ENCODE measurements at places on chromosomes 1 and 21.

- no peak for DNase-seq
These were observed 418.5 kb downstream of the PTPRC start for GRCh38 chr1:199057322-199057721.

GRCh38 chr21:26087223-26087918 is 83.2 kb downstream of the APP start:
- no peak for DNase-seq

DNA sequence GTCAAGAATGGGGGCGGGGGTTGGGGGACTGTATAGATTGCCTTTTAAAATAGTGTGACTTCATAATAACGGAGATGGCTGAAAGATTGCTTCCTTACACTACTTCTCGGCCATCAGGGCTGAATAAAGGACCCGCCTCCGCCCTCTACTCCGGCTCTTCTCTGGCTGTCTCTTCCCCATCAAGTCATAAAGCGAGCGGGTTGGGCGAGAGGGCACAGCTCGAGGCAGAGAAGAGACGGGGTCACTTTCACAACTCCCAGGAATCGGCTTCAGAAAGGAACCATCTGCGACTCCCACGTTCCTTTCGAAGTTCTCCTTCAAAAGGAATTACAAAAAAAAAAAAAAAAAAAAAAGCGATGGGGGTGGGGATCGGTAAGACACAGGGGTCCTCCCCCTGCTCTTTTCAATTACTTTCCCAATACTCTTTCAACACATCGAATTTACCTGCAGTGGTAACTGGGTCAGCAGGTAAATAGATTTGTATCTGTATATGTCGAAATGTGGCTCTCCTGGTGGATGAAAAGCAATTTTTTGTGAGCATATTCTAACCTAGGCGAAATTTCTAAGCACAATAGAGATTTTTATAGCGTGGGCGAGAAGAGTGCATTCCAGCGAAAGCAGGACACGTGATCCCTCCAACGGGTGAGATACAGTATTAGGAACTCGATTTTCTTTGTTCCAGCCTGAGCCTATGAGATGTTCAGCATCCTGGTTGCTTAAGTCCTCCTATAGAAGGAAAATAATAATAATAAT is 2.0 kb downstream of the LRRC7 start:
- DNase-seq, result no peak

GRCh38 chr1:153028766-153029165 is 2.2 kb upstream of the SPRR1B start:
- no peak for DNase-seq

GRCh38 chr1:119260506-119260905 is 108.1 kb upstream of the HAO2 start:
- no peak for DNase-seq

GRCh38 chr1:20660363-20660762 is 806 bp downstream of the DDOST start:
- DNase-seq, result no peak

DNA sequence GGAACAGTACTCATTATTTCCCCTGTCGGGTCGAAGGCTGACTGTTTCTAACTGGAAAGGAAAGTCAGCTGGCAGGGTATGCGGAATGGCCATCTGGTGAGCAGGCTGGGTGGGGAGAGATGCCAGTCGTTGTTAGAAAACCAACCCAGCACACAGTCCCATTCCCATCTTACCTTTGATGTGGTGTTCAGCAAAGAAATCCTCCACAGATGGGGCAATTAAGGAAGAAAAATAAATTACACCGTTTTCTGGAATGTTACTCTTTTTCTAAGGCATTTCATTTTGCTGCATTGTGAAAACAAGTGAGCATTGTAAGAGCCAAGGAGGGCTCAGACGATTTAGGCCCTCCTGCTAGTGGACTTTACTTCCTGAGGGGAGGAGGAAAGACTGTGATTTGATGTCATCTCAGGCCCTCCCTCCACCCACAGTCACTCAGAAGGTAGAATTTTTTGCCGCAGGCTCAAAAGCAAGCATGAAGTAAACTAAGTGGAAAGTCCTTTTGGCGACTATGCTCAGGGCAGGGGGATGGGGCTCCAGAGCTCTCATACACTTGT is at the start of gene SLC16A4:
SLC16A4 (minus strand) TSS at position 335 of the 554 bp plus-strand sequence. CDS start 1,703 bp downstream, outside the sequence.
- no peak for DNase-seq

GRCh38 chr1:183619781-183620180 is 15.8 kb downstream of the ARPC5 start:
- no peak for DNase-seq

DNA sequence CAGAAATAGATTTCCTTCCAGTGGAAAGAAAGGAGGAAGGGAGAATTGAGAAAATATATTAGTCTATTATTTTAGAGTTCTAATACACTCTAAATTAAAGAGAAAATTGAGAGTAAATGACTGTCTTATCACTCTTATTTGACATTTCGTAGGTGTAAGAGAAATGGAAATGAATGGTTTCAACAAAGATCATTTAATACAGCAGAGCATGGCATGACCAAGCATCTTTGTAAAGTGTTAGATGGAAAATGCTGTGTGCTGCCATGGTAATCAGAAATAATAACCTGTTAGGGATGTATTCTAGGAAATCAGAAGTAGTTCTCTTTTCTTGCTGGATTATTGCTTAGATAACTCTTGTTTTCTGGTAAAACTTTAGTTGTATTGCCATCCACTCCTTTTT is 90.9 kb downstream of the GIPC2 start:
- no peak for DNase-seq

DNA sequence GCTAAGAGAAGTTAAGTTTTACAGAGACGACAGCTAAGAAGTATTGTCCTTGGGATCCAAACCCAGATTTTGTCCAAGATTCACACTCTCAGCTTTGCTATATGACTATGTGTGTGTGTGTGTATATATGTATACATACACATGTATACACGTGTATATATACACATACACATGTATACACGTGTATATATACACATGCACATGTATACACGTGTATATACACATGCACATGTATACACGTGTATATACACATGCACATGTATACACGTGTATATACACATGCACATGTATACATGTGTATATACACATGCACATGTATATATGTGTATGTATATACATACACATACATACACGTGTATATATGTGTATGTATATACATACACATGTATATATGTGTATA is 3.9 kb upstream of the CACHD1 start:
- no peak for DNase-seq

DNA sequence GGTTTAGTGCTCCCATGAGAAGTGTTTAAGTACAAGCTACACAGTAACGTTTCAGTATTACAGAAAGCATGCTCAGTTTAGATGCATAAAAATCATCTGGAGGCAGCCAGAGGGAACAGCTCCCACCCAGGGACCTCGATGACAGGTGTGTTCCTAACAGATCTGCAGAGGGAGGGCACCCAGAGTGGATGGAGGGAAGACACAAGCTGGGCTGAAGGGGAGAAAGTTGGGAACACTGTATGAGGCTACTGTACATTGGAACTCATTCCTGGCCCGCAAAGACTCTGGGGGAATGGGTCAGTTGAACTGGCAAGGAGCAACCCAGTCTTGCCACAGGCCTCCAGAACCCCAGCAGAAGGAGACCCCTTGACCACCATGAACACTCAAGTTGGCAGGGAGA is 52.4 kb downstream of the ZP4 start:
- no peak for DNase-seq

DNA sequence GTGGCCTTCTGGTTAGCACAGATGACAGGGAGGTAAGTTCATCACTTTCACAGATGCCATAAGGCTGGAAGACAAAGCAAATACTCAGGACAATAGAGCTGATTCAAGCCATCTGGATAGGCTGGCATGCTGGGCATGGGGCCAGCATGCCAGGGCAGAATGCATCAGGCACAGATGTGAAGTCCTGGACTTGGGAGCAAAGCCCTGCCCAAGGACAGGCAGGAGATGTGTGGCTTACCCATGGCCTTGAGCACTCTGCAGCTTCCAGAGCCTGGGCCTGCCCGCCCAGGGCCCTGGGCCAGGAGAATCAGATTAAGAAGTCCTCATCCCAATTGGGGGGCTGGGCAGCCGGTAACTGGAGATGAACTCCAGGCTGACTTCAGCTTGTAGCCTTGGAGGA is 135.7 kb upstream of the ZC3H12A start:
- no peak for DNase-seq

GRCh38 chr1:42684139-42684538 is 1.9 kb downstream of the YBX1 start:
- no peak for DNase-seq

- DNase-seq, result no peak
These were observed 81.9 kb upstream of the PRRC2C start for GRCh38 chr1:171403393-171403792.

DNA sequence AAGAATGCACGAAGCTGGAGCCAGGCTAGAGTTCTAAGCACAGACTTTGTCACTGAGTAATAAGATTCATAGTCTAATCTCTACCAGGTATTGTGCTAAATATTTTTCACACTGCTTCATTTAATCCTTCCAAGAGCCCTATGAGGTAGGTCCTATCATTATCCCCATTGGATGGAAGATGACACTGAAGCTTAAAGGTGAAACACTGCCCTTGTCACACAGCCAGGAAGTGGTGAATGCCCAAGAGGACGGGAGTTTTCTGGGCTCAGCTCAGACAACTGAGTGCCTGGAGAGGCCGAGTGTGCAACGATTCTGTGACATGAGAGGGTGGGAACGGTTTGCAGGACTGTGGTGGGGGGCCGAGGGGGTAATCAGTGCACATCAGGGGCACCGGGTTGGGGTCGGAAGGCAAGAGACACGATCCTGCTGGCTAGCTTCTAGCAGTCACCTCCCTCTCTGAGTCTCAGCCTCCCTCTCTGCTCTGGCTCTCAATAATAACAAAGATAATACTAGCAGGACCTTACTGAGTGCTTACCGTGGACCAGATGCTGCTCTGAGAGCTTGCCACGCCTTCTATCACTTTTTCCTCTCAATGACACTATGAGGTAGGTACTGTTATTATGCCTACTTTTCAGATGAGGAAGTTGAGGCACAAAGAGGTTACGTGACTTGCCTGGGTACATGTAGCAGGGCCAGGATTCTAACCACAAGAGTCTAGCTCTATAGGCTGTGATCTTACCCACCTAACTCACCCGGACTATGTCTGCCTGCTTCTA is 12.4 kb downstream of the KCNQ4 start:
- DNase-seq, result no peak

DNA sequence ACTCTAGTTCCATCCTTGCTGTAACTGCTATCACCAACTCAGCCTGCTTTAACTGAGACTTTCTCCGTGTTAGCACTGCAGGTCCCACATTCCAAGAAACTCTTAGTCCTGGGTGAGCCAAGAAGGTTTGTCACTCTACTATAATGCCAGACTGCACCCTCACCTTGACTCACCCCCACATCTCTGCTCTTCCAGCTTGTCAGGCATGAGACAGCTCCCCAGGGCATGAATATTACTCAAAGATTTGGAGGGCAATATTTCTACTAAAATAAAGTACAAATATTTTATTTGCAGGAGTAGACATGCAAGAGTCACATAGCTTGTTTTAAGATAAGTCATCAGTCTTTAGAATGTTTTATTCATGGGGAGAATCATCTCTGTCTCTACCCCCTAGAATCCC is 110.2 kb downstream of the MATN1 start:
- no peak for DNase-seq

GRCh38 chr1:68347415-68347814 is 102.3 kb downstream of the RPE65 start:
- DNase-seq, result no peak

DNA sequence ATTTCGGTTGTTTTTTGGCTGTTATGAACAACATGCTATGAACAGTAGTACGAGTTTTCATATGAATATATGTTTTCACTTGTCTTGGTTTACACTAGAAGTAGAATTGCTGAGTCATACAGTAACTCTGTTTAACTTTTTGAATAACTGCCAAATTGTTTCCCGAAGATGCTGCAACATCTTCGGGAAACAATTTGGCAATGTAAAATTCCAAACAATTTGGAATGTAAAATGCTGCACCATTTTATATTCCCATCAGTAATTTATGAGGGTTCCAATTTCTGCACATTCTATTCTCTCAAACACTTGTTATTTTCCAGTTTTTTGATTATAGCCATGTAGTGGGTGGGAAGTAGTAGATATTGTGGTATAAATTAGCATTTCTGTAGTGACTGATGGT is 11.6 kb downstream of the PCBP3 start:
- no peak for DNase-seq

GRCh38 chr1:93501399-93501798 is 53.5 kb downstream of the FNBP1L start:
- no peak for DNase-seq

DNA sequence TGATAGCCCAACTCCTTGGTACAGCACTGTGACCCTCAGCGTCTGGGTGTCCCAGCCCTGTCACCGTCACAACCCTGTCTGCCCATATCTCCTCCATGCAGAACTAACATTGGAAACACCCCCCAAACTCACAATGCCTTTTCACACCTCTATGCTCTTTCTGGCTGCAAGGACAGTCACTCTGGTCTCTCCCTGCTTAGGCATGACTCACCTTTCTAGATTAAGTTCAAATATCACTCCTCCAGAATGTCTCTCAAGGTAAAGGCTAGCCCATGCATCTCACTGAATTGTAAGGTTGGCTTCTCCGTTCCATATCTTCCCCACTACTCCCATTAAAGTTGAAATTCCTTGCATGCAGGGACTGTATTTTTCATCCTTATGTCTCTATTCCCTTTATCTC is 17.0 kb upstream of the CAPN8 start:
- no peak for DNase-seq

GRCh38 chr21:32599526-32599925 is 12.7 kb downstream of the CFAP298 start:
- no peak for DNase-seq

GRCh38 chr21:25313829-25314228 is 293.5 kb downstream of the MRPL39 start:
- DNase-seq, result no peak

GRCh38 chr1:240344918-240345317 is 253.2 kb downstream of the FMN2 start:
- no peak for DNase-seq

DNA sequence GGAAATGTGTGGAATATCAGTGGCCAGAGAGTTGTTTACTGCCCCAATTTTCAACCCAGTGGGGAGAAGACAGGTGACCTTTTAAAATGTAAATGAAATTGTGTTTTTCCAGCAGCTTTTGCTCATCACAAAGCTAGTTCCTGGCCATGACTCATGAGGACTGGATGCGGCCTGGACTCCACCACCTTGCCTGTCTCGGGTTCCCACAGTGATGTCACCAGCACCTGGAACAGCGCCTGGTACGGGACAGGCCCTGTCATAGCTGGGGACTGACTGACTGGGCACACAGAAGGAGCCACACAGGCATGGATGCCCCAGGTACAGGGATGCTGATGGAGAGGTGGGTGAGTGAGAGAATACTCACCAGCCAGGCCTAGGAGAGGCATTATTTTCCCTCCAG is 277.1 kb downstream of the AJAP1 start:
- DNase-seq, result no peak

DNA sequence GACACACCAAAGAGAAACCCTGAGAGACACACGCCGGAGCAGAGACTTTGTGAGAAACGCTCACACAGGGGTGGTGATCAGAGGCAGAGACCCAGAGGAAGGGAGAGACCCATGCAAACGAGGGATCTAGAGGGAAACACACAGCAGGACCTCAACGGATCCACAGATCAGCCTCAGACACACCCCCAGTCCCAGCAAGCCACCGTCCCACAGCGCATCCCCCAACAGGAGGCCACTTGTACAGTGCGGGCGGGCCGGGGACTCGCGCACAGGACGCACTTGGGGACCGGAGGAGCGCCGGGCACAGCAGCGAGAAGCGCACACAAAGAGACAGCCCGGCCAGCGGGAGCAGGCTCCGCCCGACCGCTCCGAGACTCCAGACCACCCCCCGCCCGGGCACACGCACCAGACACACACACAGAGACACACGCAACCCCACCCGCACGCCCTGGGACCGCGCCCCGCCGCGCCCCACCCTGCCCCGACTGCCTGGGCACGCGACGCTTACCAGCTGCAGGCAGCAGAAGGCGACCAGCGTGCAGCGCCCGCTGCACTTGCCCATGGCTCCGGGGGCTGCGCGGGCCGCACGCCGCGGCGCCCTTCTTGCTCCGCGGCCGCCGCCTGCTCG is 587 bp downstream of the NKAIN1 start:
- no peak for DNase-seq
